ENCODE measurements at places on chromosomes 3 and 15. TPM values are rescaled to one million over a fixed set of nuclear protein-coding genes. Genes with fewer than 3 reads are reported as not detected.
A peak's percentile ranks its signal among the peaks of the same experiment; 100 is the strongest.

Gene ZBBX
- not detected for total RNA-seq

GRCh38 chr15:61036136-61036535 lies 193.0 kb downstream of the RORA start:
- no peak for DNase-seq

Gene GOLGA8G
- not detected for total RNA-seq

- no peak for DNase-seq
These were observed 618.0 kb upstream of the ADAMTS9 start for GRCh38 chr3:65305836-65306235.

GRCh38 chr3:46538803-46539442 lies 27.2 kb downstream of the LRRC2 start:
- DNase-seq = peak; percentile 60

Gene TPRA1
- total RNA-seq = 26.8 TPM

GRCh38 chr3:195892105-195893043 lies 16.0 kb downstream of the TNK2 start:
- no peak for DNase-seq

DNA sequence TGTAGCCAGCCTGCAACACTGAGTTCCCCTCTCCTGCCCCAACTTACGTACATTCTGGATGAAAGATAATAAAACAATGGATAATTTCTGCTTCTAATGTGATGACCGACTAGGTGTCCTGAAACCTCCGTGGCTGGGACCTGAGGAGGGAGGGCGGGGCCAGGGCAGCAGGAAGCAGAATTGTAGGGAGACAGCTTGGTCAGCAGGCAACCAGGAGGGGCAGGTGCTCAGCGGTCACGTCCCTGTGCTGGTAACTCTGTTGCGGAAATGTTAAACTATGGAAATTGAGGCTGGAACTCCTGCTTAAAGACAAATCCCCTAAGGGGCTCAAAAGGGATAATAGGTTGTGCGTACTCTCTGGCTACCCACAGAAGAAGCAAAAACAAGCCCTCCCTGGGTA lies 30.4 kb downstream of the SLC6A20 start:
- DNase-seq = no peak

Gene SLC24A5
- 0.29 TPM for total RNA-seq

- peak; percentile 31 for DNase-seq
These were observed 26.2 kb upstream of the ARL8B start for GRCh38 chr3:5095886-5096285.

Gene FANCD2OS
- total RNA-seq = not detected

- no peak for DNase-seq
These were observed 32.1 kb upstream of the ALPK3 start for GRCh38 chr15:84785053-84785452.

Gene ROBO2
- total RNA-seq = not detected

- peak; percentile 57 for DNase-seq
These were observed 107.8 kb downstream of the SNRK start for GRCh38 chr3:43394041-43394554.

Gene PLSCR5
- total RNA-seq = not detected

Gene ZPLD1
- not detected for total RNA-seq
